ENCODE measurements at places on chromosomes 5 and 9.
A peak's percentile ranks its signal among the peaks of the same experiment; 100 is the strongest.

GRCh38 chr5:123007182-123007581 is 29.3 kb downstream of the PPIC start:
- no peak for DNase-seq

DNA sequence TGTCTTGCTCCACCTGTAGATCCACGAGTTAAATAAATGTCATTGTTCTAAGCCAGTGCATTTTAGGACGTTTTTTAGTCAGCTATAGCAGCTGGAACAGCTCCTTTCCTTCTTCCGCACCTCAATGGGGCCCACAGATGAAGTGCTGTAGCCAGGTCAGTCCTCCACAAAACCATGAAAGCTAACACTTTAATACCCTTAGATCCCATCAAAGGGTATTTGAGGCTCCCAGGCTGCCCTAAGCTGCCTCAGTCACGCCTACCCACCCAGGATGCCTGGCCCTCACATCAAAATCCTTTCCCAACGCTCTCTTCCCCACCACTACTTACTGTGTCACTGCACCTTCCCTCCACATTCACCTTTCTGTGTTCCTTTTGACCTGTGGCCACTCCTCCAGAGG is 44.1 kb upstream of the ACO1 start:
- DNase-seq = no peak

DNA sequence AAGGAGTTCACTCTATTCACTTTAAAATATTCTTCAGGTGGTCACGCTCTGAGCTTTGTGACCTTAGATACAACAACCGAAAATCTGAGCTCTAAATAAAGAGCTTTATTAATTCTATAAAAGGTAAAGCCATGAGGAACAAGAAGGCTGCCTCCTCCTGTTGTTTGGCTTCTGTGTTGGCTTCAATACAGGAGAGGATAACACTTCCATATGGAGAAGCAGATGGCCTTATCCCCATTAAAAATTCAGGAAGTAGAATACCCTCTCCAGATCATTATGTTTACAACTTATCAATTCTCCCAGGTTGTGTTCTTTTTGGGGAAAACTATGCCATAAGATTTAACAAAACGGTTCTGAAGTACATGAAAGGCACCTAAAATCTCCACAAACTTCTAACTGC is 128.4 kb downstream of the TTC39B start:
- no peak for DNase-seq

DNA sequence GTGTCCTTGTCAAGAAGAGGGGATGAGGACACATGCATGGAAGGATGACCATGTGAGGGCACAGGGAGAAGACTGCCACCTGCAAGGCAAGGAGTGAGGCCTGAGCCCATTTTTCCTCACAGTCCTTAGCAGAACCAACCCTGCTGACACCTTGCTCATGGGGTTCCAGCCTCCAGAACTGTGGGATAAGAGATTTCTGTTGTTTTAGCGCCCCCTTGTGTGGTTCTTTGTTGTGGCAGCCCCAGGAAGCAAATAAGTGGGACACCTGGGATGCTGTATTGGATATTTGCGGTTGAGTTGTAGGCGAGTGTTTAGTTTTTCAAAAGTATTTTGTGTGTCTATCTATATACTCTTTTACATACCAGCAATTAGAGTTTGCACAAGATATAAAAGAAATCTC is 206.4 kb downstream of the NXNL2 start:
- no peak for DNase-seq

DNA sequence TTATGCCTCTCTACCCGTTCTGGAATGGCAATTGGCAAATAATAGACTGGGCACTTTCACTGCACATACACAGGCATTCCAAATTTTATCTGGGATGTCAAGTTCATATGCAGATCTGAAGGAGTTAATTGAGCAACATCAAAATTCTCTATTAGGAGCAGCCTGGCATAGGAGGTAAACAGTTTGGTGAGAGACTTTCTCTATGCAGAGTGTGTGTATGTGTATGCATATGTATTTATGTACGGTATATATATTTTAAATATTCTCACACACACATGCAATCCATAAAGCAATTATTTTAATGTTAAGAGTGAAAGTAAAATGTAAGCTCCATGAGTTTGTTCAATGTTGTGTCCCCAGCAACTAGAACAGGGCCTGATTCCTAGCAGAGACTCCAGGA is 517.8 kb downstream of the CTNND2 start:
- DNase-seq = no peak

DNA sequence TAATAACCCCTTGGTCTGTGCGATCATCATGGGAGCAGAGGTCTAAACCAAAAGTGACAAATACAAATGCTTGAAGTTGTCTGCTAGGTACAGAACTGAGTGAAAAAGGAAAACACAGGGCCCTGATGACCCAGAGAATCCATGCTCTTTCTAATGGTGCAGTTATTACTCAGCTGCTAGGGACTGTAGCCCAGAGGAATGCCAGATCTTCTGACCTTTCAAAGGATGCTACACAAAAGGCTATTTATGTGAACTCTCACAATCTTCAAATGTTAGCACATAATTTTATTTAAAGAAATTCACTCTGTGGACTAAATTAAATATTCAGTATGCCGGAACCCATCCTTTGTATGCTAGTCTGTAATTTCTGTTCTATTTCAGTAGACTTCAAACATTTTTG is 79.9 kb downstream of the PRR16 start:
- no peak for DNase-seq

GRCh38 chr5:45596320-45596719 is 99.9 kb downstream of the HCN1 start:
- no peak for DNase-seq

DNA sequence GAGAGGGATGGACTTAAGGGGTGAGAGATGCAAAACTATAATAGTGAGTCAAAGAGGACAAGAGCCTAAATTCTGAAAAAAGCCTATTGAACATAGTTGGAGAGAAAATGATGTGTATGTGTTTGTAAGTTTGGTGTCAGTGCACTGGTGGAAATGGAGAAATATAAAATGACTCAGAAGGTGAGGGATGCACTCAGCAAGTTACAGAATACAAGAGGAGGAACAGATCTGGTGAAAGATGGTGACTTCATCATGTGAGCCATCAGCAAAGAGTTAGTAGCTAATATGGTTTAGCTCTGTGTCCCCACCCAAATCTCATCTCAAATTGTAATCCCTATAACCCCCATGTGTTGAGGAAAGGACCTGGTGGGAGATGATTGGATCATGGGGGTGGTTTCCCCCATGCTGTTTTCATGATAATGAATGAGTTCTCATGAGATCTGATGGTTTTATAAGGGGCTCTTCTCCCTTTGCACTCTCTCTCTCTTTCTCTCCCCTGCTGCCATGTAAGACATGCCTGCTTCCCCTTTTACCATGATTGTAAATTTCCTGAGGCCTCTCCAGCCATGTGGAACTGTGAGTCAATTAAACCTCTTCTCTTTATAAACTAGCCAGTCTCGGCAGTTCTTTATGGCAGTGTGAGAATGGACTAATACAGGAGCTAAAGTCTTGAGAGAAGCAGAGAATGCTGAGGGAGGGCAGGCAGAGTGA is 30.4 kb upstream of the FYB1 start:
- no peak for DNase-seq

DNA sequence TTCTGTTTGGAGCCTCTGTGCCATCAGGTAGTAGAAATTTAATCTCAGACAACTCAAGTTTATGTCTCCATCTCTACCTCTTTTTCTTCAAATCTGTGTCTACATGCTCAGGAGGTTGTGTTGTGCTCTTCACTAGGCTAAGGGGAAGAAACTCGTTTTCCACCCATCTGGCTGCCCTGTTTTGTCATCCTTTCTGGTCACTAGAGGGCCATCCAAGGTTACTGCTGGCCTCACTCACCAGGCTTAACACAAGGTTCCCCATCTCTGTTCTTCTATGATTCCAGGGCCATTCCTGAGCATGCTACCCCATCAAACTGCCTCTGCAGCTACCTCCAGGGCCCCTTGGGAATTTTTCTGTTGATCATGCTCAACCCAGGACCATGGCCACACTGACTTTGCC is 213.3 kb upstream of the FBXL7 start:
- DNase-seq = no peak

- DNase-seq = no peak
Measured at GRCh38 chr5:181263633-181264032, 2.7 kb upstream of the TRIM52 start.

GRCh38 chr9:120413121-120414048 is 166.6 kb downstream of the CDK5RAP2 start:
- no peak for DNase-seq

DNA sequence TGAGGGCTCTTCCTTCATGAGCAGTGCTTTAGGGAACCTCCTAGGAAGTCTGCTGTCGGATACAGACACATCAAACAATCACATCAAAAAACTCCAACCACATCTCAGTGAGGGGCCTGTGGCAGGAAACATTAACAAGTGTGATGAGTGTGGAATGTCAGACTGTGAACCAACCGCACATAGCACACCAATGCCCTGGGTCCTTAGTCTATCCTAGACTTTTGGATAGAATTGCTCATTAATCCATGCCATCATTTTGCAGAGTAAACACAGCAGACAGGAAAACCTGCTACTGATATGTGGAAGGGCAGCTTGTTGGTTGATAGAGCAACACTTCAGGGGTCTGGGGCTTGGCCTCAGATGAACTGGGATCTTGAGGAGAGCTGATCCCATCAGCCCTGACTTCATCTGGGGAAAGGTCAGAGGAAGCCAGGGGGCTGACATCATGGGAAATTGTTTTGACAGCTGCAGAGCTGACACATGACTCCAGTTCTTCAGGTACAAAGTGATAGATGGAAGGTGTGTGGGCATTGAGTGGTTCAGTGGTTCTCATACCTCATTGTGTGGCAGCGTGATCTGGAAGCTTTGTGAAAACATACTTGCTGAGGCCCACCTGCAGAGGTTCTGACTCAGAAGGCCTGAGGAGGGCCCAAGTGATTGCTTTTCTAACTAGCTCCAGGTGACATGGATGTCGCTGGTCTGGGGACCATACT is 193.3 kb downstream of the DIRAS2 start:
- DNase-seq = no peak

DNA sequence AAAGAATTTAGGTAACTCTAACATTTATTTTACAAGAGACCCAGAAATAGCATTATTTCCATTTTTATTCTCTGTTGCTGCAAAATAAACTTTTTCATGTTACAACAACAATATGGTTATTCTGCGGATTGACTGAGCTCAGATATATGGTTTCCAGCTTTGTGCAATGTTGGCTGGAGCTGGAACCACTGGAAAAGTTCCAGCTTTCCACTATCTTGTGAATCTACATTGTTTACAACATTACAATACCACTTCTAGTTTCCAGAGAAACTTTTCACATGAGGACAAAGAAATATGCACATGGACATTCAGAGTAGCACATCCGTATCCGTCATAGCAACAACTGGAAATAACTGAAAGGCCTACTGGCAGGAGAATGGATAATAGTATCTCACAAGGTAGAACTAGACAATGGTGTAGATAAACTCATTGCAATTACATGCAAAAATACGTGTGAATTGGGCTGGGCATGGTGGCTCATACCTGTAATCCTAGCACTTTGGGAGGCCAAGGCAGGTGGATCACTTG is 436.1 kb upstream of the ADAMTS16 start:
- no peak for DNase-seq

DNA sequence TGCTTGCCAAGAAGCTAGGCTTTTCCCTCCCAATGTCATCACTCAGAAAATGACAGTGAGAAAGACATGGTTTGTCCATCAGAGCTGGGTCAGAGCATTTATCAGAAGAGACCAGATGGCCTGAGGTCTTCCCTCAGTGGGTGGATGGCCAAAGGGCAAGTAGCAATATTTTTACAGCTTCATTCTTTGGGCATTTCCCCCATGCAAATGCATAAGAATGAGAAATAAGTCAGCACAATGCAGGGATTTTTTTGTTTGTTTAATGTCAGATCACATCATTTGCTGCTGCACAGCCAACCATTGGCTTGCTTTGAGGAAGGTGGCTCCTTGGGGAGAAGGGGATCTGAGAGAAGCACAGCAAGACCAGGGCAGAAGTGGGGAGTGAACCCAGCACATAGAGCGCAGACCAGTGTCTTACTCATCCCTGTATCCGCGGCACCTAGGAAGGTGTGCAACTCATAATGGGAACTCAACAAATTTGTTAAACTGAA is 209.6 kb downstream of the SEMA6A start:
- DNase-seq = no peak

DNA sequence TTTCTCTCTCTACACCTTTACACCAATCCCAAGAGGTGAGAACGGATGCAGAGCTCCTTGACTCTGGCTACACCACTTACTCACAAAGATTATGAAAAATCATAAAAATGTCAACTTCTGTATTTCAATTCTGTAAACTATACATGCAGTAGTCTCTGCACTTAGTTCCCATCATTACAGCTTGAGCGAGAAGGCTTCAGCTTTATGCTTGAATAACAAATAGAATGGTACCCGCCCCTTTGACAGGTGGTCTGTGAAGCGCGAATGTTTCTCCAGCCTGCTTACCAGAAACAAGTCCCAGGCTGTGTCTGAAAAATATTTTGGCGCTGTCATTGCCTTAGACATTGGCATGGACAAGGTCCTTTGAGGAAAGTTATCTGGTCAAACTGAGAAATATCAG is 562.4 kb upstream of the CLINT1 start:
- no peak for DNase-seq

GRCh38 chr9:128479262-128479661 is 23.5 kb downstream of the ODF2 start:
- DNase-seq = no peak

DNA sequence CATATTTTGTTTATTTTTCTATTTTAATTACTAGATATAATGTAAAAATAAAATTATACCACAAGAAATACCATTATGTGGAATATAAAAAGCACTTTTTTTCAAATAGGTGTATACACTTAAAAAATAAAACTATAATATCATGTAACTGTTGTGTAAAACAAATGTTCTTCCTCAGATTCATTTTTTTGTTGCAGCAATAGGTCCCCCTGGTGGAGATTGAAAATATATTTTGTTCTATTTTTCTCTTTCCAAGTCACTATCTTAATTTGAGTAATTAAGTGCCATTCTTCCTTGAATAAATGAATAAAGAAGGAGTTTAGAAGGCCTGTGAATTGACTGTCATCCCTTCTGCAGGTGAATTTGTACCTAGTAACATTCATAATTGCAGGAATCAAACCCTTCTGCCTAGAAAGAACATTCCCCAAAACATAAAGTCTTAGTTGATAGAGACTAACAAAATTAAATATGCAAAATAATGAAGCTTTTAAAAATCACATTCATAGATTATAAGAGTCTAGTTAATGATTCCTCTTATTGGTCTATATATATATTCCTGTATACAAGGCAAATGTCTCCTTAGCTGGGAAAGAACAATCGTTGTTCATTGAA is 23.4 kb downstream of the CETN3 start:
- peak; percentile 13 for DNase-seq

GRCh38 chr5:172789687-172790495 is 18.9 kb upstream of the DUSP1 start:
- no peak for DNase-seq

DNA sequence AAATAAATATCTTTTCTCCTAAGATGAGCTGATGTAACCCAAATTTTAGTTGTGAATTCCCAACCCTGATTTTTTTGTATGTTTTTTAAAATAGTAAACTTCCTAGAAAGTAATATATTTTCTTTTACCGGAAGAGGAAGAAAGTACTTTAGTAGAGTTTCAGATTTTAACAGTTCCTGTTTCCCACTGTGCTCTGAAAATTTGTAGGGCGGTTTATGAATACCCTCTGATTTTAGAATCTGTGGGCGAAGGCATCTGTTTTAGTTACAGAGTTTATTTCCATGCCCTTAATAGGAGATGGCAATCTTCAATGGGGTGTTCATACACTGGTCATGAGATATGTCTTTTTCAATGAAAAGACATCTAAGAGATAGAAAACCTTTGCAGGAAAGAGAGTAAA is 3.7 kb upstream of the HOMER1 start:
- peak; percentile 42 for DNase-seq

All from inflammatory macrophage treated with lipopolysaccharide for 1 hour (primary cell).